T-helper 1 cell (primary cell): ENCODE measurements at places on chromosomes 1 and 21.

DNA sequence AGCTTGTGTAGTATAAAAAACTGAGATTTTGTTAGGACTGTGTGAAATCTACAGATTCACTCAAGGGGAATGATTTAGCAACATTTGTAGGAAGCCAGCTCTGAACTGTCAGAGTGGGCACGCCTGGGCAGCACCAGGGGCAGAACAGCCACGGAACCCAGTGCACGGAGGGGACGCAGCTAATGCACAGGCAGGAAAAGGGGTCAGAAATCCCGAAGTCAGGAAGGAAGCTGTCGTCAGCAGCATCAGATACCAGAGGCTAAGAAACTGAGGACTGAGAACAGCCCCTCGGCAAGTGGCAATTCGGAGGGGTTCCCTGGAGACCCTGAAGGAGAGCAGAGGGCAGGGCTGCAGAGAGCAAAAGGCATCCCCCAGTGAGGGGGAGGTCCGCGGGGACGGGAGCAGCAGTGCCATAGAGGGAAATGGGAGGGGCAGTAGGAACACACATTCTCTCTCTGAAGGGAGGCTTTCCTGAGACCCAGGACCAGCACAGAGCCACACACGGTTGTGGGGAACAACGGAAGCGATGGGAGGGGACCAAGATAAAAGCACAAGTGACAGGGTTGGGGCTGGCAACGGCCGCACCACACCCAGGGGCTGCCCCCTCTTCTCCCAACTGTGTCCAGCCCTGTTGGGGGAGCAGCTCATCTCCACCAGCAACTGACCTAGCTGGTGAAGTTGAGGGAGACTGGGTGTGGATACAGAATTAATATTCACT lies 12.7 kb downstream of the UBE2J2 start:
- DNase-seq = no peak

GRCh38 chr1:28862571-28863403 lies 50.8 kb downstream of the OPRD1 start:
- DNase-seq = no peak

DNA sequence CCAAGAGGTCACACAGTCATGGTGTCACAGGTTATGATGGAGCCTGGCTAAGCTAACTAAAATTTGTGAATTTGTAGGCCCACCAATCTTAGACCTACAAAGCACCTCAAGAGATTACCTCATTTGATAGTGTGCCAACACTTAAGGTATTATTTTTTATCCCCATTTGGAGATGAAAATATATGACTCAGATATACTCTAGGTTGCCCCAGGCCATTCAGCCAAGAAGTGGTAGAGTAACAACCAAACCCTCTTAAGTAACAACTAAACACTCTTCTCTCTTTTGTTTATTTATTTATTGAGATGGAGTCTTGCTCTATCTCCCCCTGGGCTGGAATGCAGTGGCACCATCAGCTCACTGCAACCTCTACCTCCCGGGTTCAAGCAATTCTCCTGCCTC lies 14.3 kb downstream of the NPL start:
- DNase-seq = no peak

- no peak for DNase-seq
Measured at GRCh38 chr1:219405531-219406331, 207.2 kb downstream of the ZC3H11B start.

- no peak for DNase-seq
Measured at GRCh38 chr1:199667089-199667488, 360.4 kb upstream of the NR5A2 start.

DNA sequence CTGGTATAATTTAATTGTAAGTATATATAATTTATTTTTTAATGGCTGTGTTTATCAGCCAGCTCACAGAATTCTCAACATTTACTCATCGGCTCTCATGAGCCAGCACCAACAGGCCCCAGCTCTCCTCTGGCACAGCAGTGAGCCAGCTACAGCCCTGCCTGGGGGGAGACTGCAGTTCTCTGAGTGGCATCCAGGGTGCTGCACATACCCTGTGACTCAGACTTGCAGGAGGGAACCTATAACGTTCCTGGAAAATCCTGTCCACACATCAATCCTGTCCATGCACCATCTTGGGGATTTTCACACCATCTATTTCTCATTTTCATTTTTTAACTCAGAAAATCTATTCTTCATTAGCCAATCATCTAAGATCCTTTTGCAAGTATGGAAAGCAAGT lies 36.5 kb downstream of the FHAD1 start:
- DNase-seq = no peak

DNA sequence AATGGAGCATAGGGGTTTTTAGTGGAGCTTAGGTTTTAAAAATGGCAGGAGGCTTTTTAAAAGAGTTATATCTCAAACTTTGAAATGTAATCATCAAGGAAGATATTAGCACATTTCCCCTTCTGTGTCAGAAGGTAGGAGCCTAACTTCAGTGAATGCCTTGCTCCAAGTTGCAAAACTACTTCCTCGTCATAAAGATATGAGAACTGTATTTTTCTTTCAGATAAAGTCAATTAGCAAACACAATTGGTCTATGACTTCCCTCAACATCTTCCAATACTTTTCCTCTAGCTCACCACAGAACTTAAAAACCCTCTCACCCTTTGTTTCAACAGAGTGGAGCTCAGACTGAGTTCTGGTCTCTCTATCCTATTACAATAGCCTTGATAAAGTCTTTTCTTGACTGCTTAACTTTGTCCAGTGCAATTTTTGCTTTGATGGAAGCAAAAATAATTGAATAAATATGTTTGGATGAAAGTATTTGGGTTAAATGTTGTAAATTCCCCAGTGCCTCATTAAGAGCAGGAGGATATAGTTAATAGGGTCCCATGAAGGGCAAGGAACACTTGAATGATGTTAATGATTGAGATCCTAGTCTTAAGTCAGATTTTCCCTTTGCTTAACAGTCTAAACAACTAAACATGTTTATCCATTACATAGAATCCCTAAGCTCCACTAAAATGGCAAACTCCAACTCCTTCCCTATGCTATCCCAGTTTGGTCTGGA lies 58.9 kb downstream of the TNFSF18 start:
- no peak for DNase-seq

- no peak for DNase-seq
Measured at GRCh38 chr1:59364037-59364436, 67.1 kb downstream of the FGGY start.

DNA sequence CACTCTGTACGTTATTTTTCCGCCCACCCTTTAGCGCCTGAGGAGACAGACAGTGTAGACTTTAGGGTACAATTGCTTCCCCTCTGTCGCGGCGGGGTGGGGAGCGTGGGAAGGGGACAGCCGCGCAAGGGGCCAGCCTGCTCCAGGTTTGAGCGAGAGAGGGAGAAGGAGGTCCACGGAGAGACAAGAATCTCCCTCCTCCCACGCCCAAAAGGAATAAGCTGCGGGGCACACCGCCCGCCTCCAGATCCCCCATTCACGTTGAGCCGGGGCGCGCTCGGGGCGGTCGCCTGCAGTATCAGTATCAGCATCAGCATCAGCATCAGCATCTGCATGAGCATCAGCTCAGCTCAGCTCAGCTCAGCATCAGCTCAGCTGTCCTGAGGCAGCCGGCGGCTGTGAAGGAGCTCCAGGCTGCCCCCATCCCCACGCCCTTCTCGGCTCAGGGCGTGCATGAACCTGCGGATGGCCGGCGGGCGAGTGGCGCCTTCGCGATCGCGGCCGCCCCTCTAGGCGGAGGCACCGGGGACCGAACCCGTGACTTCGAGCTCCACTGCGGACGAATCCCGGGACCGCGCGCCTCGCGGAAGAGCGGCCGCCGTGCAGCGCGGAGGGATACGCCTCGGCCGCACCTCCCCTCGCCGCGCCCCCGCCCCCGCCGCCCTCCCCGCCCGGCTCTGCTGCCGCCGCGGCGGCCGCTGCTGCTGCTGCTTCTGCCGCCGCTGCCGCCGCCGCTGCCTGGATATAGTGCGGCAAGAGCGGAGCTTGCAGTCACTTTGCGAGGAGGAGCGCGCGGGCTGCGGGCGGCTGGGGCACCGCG lies at the start of gene NCAM2:
NCAM2 (plus strand) TSS at position 774 of the 820 bp plus-strand sequence.
- peak; percentile 32 for DNase-seq

DNA sequence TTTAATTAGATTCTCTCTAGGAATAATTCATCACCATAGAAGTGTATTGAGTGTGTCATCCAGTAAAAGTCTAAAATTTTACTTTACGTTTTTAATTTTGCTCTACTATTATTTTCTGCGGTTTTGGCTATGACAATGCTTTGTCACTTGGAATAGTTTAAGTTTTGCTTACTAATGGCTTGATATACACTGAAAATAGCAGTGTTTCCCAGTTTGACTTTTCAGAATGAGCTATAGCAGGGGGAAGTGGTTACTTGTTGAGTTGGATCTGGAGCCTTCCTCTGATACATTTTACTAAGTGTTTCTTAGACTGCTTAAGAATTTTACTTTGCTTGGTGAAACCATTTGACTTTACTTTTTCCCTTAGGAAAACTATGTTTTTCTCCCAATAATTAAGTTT lies 5.0 kb downstream of the DNAJC16 start:
- no peak for DNase-seq

DNA sequence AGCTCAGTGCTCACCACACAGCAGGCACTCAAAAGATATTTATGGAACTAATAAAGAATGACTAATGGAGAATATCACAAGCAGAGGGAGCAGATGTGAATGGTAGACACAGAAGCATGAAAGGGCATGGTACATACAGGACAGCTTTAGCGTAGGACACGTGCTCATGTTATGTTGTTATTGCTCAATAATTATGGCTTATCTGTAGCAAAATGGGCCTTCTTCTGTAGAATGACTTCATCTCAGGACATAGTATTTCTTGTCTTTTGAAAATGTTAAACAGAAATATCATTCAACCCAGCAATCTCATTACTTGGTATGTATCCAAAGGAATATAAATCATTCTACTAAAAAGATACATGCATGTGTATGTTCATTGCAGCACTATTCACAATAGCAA lies 58.9 kb upstream of the EXO1 start:
- DNase-seq = no peak

DNA sequence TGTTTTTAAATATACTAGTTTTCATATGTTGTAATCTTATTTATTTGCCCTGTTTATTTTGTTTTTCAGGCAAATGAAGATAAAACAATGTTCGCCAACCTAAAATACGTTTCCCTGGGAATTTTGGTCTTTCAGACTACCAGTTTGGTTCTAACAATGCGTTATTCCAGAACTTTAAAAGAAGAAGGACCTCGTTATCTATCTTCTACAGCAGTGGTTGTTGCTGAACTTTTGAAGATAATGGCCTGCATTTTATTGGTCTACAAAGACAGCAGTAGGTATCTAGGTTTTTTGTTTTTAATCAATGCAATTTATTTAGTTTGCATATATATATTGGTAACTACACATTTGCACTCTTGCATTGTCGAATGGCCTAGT lies 23.7 kb downstream of the SLC35A3 start:
- DNase-seq = no peak

- DNase-seq = no peak
Measured at GRCh38 chr1:115165776-115166175, 76.5 kb upstream of the TSPAN2 start.

- DNase-seq = no peak
Measured at GRCh38 chr1:17875171-17875881, 120.2 kb downstream of the ACTL8 start.
